ENCODE measurements at places on chromosomes 7 and 10.
A peak's percentile ranks its signal among the peaks of the same experiment; 100 is the strongest.

- DNase-seq: no peak
Measured at GRCh38 chr7:30445770-30446169, 32.8 kb downstream of the NOD1 start.

- DNase-seq: no peak
Measured at GRCh38 chr10:126108693-126109092, 212.3 kb downstream of the FANK1 start.

GRCh38 chr7:71236230-71237105 is 104.5 kb downstream of the GALNT17 start:
- no peak for DNase-seq

DNA sequence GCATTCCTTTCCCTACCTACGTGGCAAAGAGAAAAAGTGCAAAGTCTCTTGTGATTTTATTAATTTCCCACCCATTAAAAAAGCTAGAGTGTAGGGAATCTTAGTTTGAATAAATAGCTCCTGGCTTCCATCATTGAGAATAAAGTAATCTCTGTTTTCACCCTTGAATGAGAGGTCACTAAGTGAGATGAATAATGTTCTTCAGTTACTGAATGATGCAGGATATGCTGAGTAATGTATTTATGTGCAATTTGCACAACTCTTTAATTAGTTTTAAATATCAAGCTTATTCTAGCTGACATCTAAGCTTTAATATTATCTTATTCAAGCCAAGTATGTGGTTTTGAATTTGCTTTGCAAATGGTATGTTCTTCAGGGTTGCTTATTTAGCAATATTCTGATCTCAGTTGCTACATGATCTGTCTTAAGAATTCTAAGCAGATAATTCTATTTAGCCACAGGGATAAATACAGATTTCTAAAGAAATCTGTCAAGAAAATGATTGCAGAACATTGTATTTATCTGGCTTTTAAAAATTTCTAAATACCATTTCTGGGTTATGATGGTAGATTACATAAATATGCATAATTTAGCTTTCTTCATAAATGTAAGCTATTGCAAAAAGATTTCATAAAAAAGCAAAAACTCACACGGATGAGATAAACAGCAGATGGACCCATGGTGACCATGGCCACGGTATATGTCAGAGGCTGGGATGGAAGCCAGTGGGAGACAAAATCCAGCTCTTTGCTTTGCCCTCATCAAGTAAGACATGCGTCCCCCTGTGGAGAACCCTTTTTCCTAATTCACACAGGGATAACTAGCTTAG is 141.0 kb downstream of the MACC1 start:
- DNase-seq: no peak

DNA sequence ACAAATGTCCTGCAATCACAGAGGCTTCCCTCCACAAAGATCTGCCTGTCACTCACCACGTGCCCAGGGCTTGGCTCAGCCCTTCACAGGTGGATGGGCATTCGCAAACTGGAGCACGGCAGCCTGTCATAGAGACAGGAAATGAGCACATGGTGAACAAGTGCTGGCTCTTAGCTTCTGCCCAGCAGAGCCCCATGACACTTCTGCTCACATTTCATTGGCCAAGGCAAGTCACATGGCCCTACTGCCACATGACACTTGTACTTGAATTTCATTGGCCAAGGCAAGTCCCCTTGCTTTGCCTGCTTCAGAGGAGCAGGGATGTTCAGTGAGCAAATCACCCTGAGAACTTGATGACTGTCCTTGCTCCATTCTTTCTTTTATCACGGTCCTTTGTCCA is 110.8 kb upstream of the PPP2R2D start:
- no peak for DNase-seq

DNA sequence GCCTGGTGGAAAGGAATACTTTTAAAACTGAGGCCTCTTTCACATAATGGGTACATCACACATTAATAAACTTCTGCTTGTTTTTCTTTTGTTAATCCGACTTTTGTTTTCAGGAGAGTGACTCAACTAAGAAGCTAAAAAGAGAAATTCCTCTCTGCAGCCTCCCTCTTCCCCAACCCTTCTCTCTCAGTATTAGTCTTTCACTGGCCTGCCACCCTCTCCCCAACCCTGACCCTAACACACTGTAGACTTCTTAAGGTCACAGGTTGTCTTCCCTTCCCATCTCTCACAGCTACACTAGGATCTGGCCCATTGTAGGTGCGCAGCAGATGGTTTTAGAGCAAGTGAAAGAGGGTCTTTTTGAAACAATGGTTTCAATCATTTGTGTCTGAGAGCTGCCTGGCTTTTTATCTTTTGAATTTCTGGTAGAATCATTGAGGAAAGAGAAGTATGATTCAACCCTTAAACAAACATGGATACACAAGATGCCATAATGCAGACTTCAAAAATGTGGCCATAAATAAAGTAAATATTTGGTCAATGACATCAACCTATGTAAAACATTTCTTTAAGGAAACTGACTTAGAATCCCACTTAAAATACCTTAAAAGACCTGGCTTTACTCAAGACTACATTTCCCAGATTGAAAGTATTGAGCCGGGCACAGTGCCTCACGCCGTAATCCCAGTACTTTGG is 17.9 kb upstream of the FFAR4 start:
- DNase-seq: peak; percentile 53

DNA sequence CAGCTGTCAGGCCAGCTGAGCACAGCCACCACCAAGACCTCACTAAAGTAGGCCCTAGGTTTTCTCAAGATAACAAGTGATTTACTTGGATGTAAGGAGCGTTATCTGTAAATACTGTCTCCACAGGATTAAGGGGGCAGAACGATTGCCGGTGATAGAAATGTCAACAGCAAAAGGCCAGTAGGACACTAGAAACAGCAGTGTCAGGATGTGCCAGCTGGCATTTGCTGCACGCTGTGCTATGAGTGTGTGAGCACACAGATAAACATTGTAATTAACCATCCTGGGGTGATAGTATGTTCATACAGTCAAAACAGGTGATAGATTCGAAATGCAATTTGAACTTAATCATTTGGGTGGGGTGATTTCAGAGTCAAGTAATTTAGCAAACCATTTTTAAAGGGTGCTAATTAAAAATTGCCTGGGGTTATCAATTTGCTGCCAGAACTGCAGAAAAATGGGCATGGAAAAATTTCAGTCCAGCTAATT is 36.3 kb upstream of the NOBOX start:
- no peak for DNase-seq

- DNase-seq: no peak
Measured at GRCh38 chr7:129311429-129311828, 86.6 kb downstream of the AHCYL2 start.

DNA sequence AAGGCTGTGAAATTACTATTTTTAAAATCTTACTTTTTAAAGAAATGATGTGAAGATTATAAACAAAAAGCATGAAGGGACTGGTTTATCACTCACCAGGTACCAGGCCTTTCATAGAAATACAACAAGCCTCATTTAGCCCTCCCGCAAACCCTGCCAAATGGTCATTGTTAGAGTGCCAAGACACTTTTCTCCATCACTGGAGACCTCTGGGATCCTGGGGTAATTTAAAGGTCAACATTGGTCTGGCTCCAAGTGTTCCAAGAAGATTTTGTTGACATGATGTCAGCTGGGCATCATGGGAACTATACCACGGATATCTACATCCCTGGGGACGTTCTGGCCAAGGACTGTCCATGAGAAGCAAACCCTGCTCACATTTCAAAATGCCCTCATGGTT is 138.0 kb upstream of the FRMD4A start:
- DNase-seq: no peak

- no peak for DNase-seq
Measured at GRCh38 chr7:108565987-108566386, 3.5 kb downstream of the THAP5 start.

DNA sequence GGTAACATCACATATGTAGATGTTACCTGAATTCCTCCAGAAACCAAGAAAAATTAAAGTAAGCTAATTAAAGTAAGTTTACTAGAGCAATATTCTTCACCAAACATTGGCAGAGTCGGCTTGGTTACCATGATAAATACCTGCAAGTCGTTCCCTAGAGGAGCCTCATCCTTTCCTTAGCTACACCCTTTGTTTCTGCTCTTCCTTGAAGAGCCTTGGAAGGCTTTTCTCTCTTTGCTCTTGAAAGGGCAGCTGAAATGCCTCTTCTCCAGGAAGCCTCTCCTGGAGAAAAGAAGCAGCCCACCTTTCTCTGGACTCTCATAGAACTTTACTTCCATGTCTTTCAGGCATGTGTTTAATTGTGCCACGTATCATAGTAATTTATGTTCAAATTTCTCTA is 34.9 kb upstream of the CALD1 start:
- no peak for DNase-seq

DNA sequence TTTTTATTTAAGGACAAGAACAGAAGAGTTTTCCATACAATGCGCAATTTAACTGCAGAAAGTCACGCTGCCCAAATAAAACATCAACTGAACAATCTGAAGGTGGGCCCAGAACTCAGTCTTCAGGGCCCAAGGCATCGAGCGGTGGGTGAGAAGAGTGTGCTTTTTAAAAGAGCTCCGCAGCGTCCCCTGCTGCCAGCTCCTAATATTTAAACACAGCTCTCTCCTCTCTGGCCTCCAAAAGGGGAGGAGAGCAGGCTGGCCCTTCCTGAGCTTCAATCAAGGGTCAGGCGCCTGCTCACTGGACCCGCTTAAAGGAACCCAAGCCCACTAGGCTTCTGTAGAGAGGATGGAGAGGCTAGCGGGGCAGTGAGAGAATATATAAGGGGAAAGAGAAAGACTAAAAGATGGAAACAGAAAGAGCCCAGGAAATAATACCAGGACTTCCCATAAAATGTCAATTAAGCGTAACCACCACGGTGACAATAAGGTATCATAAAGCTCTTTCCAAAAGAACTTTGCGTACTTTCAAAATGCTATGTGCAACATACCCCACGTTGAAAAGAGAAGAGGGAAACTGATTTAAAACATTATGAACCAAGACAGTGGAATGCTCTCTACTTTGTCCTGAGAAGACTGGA is 2.8 kb downstream of the FAM53B start:
- peak; percentile 80 for DNase-seq

DNA sequence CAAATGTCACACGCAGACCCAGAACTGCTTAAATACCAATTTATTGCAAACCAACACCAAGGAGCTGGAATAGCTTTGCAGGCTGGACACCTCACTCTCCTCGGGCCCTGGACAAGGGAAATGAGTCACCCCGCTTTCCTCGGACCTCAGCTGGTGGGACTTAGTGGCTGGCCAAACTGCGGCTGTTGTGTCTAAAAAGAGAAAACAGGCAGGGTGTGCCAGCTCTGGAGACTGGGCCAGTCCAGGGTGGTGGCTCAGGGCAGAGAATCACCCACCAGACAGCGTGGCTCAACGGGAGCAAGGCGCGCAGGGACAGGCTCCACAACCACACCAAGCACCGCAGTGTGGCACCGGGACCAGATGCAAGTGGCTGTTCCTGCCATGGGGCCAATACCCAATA is 58.2 kb upstream of the CAMK2B start:
- no peak for DNase-seq

DNA sequence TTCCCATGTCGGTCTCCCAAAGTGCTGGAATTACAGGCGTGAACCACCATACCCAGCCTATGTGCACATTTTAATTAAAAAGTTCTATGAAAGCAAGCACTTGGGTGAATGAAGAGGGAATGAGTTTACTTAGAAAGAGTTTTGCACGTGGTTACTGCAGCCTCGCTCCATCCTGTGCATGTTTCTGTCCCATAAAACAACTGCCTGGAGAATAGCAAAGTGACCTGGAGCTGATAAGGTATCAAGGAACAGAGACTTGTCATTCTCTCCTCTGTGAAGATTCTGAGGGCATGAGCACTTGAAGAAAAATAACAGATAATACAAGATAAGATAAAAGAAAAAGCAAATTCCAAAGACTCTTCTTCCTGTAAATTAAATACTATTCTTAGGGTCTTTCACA is 112.2 kb upstream of the JCAD start:
- DNase-seq: no peak

GRCh38 chr7:127447326-127447945 is 54.9 kb upstream of the ZNF800 start:
- DNase-seq: peak; percentile 67

GRCh38 chr7:116739307-116739706 is 67.3 kb downstream of the MET start:
- no peak for DNase-seq

GRCh38 chr10:110615057-110615747 is 28.9 kb upstream of the RBM20 start:
- DNase-seq: peak; percentile 21

DNA sequence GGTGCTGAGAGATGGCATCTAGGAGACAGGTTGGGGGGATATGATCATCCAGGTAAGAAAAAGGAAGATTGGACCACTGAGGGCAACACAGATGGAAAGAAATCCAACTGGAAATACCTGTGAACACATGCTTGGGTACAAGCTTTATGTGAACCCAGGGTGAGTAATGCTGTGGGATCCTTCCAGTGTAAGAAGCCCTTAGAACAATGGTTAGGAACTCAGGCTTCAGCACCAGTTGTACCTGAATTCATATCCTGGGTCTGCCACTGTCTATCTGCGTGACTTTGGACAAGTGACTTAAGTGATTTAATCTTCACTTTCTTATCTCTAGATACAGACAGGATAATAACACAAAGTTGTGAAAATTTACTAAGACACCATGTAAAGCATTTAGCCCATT is 131.0 kb downstream of the ST7 start:
- peak; percentile 79 for DNase-seq

DNA sequence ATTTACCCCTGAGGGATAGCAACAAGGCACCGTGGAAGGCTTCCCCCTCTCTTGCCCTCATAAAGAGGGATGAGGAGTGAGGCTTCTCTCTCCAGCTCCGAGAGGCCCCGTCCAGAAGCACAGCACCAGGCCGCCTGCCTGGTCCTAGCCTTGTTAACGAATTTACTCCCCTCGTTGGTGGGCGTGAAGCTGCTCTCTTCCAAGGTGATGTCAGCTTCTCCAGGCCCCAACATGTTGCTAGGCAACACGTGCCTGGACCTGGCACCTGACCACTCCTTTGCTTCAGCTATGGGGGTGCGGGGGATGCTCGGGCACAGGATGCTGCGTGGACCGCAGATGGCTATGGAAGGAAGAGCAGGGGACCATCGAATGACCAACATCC is 135.2 kb upstream of the MGMT start:
- DNase-seq: no peak

GRCh38 chr7:12674861-12675260 is 12.6 kb upstream of the ARL4A start:
- peak; percentile 59 for DNase-seq

GRCh38 chr10:24731942-24732341 is 8.3 kb upstream of the ARHGAP21 start:
- peak; percentile 89 for DNase-seq

GRCh38 chr7:135817583-135817982 is 69.0 kb upstream of the FAM180A start:
- DNase-seq: no peak

GRCh38 chr10:11439523-11440053 is 171.9 kb downstream of the USP6NL start:
- no peak for DNase-seq

- no peak for DNase-seq
Measured at GRCh38 chr10:31972519-31973041, 43.9 kb upstream of the ARHGAP12 start.

DNA sequence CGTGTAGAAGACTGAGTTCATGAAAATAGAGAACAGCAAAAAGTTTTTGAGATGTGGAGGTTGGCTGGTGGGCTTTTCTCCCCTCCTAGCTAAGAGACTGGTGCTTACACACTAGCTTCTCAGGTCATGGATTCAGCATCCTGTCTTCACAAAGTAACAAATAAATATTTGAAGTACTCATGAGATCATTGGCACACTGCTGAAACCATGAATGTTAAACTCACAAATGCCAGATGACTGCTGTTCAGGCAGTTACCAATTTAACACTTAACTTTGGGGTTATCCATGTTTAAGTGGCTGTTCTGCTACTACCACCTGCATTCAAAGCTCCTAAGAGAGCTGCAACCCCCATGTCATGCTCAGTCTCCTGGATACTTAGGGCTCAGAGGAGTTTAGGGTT is 119.0 kb upstream of the BET1 start:
- no peak for DNase-seq

- peak; percentile 64 for DNase-seq
Measured at GRCh38 chr7:78702770-78703169, 750.7 kb downstream of the MAGI2 start.
